ENCODE measurements at places on chromosomes 12 and 14.

GRCh38 chr12:93091886-93092648 is 163.0 kb upstream of the EEA1 start:
- no peak for DNase-seq

GRCh38 chr12:59322473-59322872 is 273.4 kb upstream of the SLC16A7 start:
- DNase-seq: no peak

- no peak for DNase-seq
Observed at GRCh38 chr12:127881371-127882140, 385.4 kb upstream of the TMEM132C start.

DNA sequence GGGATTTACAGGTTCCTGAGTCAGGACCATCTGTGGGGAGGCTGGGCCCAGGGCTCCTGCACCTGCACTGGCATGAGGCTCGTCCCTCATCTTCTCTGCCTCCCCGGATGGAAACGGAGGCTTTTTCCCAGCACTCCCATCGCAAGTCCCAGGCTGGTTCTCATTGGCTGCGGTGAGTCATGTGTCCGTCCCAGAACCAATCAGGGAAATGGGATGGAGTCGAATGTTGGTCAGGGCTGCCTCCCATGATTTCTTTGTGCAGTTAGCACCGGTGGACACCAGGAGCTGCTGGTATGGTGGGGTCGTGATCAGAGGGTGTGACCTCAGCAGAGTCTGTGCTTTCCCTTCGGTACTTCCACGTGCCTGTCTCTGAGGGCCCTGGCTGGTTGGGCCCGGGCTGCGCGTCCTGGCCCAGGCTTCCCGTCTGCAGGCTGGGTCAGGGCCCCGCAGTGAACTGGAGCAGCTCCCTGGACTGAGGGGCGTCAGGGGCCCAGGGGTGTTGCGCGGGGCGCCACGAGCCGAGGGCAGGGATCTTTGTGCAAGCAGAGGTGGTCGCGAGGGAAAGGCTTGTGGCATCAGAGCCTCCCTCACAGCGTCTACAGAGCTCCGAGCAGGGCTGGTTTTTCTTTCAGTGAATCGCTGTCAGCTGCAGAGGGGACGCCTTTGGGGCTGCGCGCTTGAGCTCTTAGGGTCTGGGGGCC is 168.1 kb downstream of the ADGRD1 start:
- no peak for DNase-seq

GRCh38 chr14:64857979-64858744 is 21.5 kb downstream of the SPTB start:
- no peak for DNase-seq

DNA sequence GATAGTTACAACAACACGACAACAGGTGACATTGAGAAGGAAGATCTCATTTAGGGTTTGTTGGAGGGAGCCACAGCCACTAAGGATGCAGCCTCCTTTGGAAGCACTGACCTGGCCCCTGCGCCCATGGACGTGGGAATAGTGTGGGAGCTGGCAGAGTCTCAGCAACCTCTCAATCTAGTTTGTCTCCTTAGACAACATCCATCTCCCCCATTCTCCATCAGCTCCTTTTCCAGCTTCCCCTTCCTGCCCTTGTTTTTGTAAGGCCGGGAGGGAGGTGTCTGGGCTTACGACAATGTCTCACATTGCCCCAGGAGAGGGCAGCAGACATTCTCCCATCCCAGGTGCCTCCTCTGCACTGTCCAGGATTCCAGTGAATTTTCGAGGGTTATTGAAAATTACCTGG is 170.2 kb upstream of the PZP start:
- DNase-seq: peak; percentile 39

GRCh38 chr14:95480887-95481226 is 35.6 kb downstream of the SYNE3 start:
- DNase-seq: no peak

GRCh38 chr14:38107216-38107631 is 100.5 kb upstream of the SSTR1 start:
- DNase-seq: no peak

GRCh38 chr12:98873776-98874175 is 228.7 kb downstream of the APAF1 start:
- no peak for DNase-seq

DNA sequence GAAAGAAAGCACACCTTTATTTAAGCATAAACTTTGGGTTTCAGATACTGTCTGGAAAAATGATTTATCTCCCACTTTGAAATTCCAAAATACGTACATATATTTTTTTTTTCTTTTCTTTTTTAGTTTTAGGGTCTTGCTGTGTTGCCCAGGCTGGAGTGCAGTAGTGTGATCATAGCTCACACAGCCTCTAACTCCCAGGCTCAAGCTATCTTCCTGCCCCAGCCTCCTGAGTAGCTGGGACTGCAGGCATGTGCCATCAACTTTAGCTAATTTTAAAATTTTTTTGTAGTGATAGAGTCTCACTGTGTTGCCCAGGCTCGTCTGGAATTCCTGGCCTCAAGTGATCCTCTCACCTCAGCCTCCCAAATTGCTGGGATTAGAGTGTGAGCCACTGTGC is 45.9 kb upstream of the PAPLN start:
- DNase-seq: no peak

DNA sequence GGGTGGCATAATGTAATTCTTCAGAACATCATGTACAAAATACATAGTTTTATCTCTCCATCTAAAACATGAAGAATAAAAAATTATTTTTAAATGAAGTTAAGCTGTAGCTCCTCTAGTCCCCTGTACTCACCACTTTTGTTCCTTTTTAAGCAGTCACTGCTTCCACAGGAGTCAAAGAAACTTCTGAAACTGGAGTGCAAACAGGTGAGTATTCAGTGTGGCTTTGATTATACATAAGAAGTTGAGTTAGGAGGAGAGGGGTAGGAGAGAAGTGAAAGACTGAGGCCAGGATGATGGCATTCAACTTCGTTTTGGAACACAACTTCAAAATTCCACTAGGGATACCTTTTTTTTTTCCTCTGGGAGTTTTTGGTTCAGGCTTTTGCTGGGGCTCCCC is 131.4 kb upstream of the CNTN1 start:
- DNase-seq: no peak

- no peak for DNase-seq
Observed at GRCh38 chr12:124392667-124393413, 97.9 kb downstream of the RFLNA start.

GRCh38 chr14:67538501-67538900 is 5.4 kb downstream of the PLEKHH1 start:
- no peak for DNase-seq

All from hematopoietic multipotent progenitor cell treated with erythropoietin and hydrocortisone succinate and interleukin-3 and kit ligand, for 6 days (in vitro differentiated cells).